ENCODE measurements at places on chromosomes 2 and 18. TPM values are rescaled to one million over a fixed set of nuclear protein-coding genes. Genes with fewer than 3 reads are reported as not detected.

DNA sequence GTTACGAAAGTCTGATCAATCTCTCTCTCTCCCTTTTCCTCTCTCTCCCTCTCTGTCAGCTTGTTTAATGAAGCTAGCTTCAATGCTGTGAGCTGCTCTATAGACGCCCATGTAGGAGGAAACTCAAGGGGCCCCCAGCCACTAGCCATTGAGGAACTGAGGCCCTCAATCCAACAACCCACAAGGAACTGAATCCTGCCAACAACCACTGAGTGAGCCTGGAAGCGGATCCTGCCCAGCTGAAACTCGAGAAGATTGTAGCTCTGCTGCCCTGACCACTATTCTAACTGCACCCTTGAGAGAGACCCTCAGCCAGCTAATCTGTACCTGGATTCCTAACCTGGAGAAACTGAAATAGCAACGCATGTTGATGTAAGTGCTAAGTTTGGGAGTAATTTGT is 129.2 kb downstream of the BCL11A start:
- H3K27me3 ChIP-seq: no peaks in the 10 kb centered on the region
- H3K4me1 ChIP-seq: no peaks in the 10 kb centered on the region
- no peak overlapping the region for H3K27ac ChIP-seq
- no peaks in the 10 kb centered on the region for H3K36me3 ChIP-seq
- H3K4me3 ChIP-seq: no peak overlapping the region
- no peak for DNase-seq

GRCh38 chr2:16126517-16127275 is 186.3 kb downstream of the MYCN start:
- H3K27me3 ChIP-seq: no peaks in the 10 kb centered on the region
- H3K27ac ChIP-seq: no peak overlapping the region
- DNase-seq: no peak
- no peaks in the 10 kb centered on the region for H3K4me1 ChIP-seq
- H3K36me3 ChIP-seq: no peaks in the 10 kb centered on the region

Gene SOWAHC
- total RNA-seq: 11.8 TPM

Gene UGT1A1
- 1.4 TPM for total RNA-seq

- H3K36me3 ChIP-seq: no peaks in the 10 kb centered on the region
- peaks cover 76% of the 10 kb centered on the region for H3K27me3 ChIP-seq
- no peak overlapping the region for H3K27ac ChIP-seq
Measured at GRCh38 chr2:44943693-44944101, 2.2 kb downstream of the SIX3 start.

DNA sequence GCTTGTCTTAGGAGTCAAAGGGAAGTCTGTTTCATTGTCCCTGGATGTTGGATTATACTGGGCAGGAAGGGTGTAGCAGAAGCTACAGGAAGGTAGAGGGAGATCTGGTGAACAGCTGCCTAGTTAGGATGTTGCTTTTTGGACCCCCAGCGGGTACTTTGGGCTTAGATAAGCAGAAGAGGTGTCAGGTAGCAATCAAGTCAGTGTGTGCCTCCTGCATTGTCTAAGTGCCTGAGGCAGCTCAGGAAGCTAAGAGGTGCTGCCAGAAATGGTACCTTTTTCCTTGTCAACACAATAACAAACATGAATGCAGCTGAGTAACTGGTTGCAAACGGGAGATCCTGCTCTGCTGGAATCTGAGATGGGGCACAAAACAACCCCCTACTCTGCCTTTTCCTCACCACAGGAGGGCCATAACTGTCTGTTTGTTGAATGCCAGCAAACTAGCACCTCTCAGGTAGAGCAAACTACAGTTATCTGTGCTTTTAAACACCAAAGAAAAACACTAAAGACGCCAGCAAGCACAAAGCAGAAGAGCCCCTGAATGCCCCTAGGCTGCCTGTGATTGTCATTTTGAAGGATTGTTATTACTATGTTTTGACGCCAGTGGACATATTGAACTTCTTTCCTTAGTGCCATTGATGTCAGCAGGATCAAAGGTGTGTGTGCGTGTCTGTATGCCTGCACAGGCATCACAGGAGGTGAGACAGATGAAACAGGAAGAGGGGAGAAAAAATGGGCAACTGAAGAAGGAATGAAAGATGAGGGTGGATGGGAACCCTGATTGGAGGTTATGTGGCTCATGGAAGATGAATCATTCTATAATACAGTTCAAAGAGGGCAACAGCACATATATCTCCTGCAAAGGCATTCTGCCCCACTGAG is 151.4 kb downstream of the ETAA1 start:
- no peaks in the 10 kb centered on the region for H3K36me3 ChIP-seq
- no peaks in the 10 kb centered on the region for H3K4me1 ChIP-seq
- H3K4me3 ChIP-seq: no peak overlapping the region
- DNase-seq: no peak

GRCh38 chr2:207073801-207074678 is 91.7 kb downstream of the KLF7 start:
- peak; percentile 64 for DNase-seq
- H3K4me3 ChIP-seq: peak overlapping the region; percentile 21
- no peaks in the 10 kb centered on the region for H3K27me3 ChIP-seq
- H3K27ac ChIP-seq: peak overlapping the region; percentile 63
- peaks cover 5% of the 10 kb centered on the region for H3K4me1 ChIP-seq

Gene TUBA4B
- total RNA-seq: 0.98 TPM

DNA sequence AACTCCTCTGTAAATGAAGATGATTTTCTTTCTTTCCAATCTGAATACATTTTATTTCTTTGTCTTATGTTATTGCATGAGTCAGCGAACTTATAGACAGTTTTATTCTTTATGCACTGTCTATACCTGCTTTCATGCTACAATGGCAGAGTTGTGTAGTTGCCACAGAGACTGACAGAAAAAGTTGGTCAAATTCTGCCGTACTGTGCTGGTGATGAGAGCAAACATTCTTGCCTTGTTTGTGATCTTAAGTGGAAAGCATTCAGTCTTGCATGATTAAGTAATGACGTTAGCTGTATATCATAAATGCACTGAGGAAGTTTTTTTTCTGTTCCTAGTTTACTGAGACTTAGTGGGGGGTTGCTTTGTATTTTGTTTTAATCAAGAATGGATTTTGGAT is 32.9 kb downstream of the ZC3H15 start:
- no peaks in the 10 kb centered on the region for H3K27me3 ChIP-seq
- no peaks in the 10 kb centered on the region for H3K4me1 ChIP-seq
- H3K27ac ChIP-seq: no peak overlapping the region
- DNase-seq: no peak
- H3K4me3 ChIP-seq: no peak overlapping the region

- H3K27ac ChIP-seq: no peak overlapping the region
- H3K36me3 ChIP-seq: no peaks in the 10 kb centered on the region
- H3K27me3 ChIP-seq: no peaks in the 10 kb centered on the region
- H3K4me1 ChIP-seq: no peaks in the 10 kb centered on the region
- H3K4me3 ChIP-seq: no peak overlapping the region
Measured at GRCh38 chr2:185044323-185044874, 446.1 kb downstream of the ZNF804A start.

- no peak for DNase-seq
- H3K27ac ChIP-seq: no peak overlapping the region
- H3K27me3 ChIP-seq: no peaks in the 10 kb centered on the region
- H3K4me1 ChIP-seq: no peaks in the 10 kb centered on the region
- no peak overlapping the region for H3K4me3 ChIP-seq
Measured at GRCh38 chr2:62114564-62114963, 81.4 kb upstream of the B3GNT2 start.

Gene LYPD1
- total RNA-seq: 11.1 TPM

DNA sequence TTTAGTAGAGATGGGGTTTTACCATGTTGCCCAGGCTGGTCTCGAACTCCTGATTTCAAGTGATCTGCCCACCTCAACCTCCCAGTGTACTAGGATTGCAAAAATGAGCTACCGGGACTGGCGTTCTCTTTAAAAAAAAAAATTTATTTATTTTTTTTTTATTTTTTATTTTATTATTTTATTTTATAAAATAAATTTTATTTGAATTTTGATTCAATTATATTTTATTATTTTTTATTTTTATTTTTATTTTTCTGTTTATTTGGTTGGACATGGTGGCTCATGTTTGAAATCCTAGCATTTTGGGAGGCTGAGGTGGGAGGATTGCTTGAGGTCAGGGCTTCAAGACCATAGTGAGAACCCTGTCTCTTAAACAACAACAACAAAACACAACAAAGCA is 32.5 kb downstream of the EEF1B2 start:
- H3K27me3 ChIP-seq: no peaks in the 10 kb centered on the region
- no peaks in the 10 kb centered on the region for H3K36me3 ChIP-seq
- no peaks in the 10 kb centered on the region for H3K4me1 ChIP-seq
- H3K27ac ChIP-seq: no peak overlapping the region
- DNase-seq: no peak

DNA sequence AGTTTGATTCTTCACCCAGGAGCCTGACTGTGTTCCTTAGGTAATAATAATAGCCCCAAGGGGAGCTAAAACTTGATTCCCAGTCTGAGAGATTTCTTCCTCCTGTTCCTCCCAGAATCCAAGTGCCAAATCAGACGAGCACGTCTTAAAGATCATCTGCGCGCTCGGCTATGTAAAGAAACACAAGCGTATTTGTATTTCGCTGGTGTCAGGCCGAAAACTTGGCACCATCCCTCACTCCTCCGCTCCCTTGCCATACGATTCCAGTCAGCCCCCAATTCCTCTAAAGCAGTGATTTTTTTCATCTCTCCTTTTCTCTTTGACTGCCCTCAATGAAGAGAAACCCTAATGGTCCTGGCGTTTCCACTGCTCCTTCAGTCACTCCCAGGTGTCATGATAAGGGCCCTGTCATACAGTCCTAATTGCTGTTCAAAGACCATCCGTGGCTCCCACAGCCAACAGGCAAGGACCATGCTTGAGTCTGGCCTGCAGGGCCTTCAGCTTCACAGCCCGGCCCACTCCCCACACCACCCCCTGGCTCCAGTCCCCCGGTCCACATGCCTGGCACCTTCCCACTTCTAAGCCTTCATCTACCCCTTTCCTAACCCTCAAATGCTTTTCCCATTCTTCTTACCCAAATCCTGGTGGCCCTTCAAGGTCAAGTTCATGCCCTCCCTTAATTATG is 130.8 kb upstream of the ID2 start:
- no peak overlapping the region for H3K4me3 ChIP-seq
- no peak overlapping the region for H3K27ac ChIP-seq
- no peak for DNase-seq
- no peaks in the 10 kb centered on the region for H3K27me3 ChIP-seq
- no peaks in the 10 kb centered on the region for H3K4me1 ChIP-seq
- H3K36me3 ChIP-seq: no peaks in the 10 kb centered on the region

GRCh38 chr2:170566138-170566537 is 149.0 kb upstream of the SP5 start:
- H3K27ac ChIP-seq: no peak overlapping the region
- no peak overlapping the region for H3K4me3 ChIP-seq
- DNase-seq: no peak
- H3K4me1 ChIP-seq: no peaks in the 10 kb centered on the region

Gene UGT1A7
- 0.35 TPM for total RNA-seq

DNA sequence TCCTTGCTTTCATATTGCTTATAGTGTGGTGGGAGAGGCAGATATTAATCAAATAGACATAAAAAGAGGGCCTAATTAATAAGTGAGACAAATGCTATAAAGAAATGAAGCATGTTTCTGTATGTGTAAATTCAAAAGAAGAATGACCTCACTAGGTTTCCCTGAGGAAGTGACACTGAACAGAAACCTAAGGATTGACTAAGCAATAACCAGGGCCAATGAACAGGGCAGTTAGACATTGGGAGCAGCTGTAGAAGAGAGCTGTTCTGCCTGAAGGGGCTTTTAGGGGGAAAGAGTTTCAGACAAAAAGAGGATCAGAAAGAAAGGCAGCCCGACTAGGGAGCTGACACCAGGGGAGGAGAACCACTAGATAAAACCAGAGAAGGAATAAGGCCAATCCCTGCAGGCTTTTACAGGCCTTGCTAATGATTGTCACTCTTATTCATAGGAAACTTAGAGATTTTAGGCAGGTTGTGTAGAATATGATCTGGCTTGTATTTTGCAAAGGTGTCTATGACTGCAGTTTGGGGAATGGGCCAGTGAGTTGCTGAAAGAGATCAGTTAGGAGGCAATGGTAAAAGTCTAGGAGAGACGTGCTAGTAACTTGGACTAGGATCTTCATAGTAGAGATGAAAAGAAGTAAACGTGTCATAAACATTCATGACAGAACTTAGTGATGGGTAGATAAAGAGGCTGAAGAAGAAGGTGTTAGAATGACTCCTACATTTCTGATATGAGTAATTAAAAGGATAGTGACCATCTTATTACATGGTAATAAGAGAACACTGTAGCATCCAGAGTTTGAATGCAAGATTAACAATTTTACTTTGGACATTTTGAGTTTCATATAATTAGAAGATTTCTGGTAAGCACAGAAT is 26.8 kb upstream of the NABP1 start:
- no peak for DNase-seq
- H3K36me3 ChIP-seq: no peaks in the 10 kb centered on the region
- H3K4me3 ChIP-seq: no peak overlapping the region
- no peaks in the 10 kb centered on the region for H3K4me1 ChIP-seq
- H3K27ac ChIP-seq: no peak overlapping the region

Gene REG3G
- 8.8 TPM for total RNA-seq

Gene ELOA2
- not detected for total RNA-seq

Gene TNP1
- not detected for total RNA-seq

- H3K27me3 ChIP-seq: no peaks in the 10 kb centered on the region
- H3K36me3 ChIP-seq: no peaks in the 10 kb centered on the region
- no peak overlapping the region for H3K4me3 ChIP-seq
- DNase-seq: no peak
Measured at GRCh38 chr2:231299267-231299666, 96.2 kb upstream of the B3GNT7 start.

Gene TEX44
- not detected for total RNA-seq

DNA sequence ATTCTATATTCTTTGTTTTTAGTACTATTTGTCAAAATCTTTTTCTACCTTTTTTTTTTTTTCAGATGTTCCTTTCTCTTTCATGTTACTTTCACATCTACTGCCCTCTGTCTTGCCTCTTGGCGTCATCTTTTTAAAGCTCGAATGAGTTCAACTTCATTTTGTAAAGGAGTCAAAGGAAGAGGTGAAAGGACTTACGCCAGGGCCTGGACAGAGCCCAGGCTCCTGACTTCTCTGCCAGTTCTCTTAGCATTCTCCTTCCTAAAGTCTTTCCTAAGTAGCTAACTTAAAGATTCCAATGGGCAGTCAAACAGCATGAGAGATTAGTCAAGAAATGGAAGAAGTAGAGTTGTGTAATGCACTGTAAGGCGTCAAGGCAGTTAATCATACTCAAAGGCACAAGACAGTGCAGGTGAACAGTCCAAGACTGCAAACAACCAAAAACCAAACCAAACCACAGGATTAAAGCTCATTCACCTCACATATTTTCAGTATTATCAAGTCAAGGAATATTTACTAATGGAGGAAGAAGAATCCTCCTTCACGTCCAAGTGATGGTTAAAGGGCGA is 301.7 kb downstream of the TCF4 start:
- no peaks in the 10 kb centered on the region for H3K4me1 ChIP-seq
- no peaks in the 10 kb centered on the region for H3K36me3 ChIP-seq
- DNase-seq: no peak
- no peaks in the 10 kb centered on the region for H3K27me3 ChIP-seq

All from kidney (tissue), 22 donors.